Progenitor cell of endocrine pancreas (in vitro differentiated cells): ENCODE measurements at places on chromosomes 3 and 15. TPM values are rescaled to one million over a fixed set of nuclear protein-coding genes. Genes with fewer than 3 reads are reported as not detected.
A peak's percentile ranks its signal among the peaks of the same experiment; 100 is the strongest.

The TTLL13 gene
- 0.69 TPM in 1 of 2 replicates, not detected in the other for total RNA-seq

GRCh38 chr15:51341366-51342226 lies at the start of gene GLDN:
Gene GLDN, plus strand, starts transcription at chr15:51341655. Its CDS starts 30 bp downstream, at chr15:51341685.
- H3K4me3 ChIP-seq = peak within 1 kb of the TSS; percentile 50
- peaks cover 79% of the 10 kb centered on the region for H3K27me3 ChIP-seq
- no peak within 1 kb of the TSS for H3K27ac ChIP-seq
- DNase-seq = peak; percentile 22
- no peaks in the 10 kb centered on the region for H3K36me3 ChIP-seq
- no peaks in the 10 kb centered on the region for H3K4me1 ChIP-seq

- DNase-seq = no peak
- H3K36me3 ChIP-seq = no peaks in the 10 kb centered on the region
- H3K4me3 ChIP-seq = no peak overlapping the region
- no peaks in the 10 kb centered on the region for H3K4me1 ChIP-seq
Observed at GRCh38 chr15:98155356-98155755, 194.9 kb downstream of the ARRDC4 start.

DNA sequence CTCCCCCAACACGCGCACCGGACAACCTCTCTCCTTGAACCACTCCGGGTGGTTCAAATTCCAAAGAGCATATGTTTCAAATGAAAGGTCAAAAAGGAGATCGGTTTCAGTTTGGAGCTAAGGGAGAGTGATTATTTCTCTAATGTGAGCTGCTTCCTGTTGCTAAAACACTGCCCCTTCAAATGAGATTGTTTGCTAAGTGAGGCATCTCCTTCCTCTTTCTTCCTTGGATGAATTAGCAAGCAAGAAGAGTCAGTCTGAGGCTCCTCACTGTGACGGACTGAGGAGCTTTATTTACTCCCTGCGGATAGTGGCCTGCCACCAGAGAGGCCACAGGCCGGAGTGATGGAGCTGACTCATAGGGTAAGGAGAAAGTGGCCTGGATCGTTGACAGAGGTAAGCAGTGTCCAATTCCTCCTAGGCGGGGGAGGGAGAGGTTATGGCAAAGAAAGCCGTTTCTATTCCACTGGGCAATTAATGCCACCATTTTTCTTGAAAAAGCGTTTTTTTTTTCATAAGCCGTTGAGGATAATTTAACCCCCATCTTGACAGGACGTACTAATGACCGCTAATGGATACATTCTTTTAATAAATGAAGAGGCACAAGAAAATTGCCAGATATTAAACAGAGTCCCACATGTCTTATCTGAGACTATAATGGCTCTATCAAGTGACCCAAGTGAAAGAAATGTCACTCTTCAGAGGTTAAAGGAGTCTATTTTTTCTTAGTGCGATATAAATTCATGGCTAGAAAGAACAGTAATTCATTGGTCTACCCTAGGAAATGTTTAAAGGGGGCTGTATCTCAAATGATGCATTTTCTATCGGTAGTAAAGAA lies 167.0 kb upstream of the ANKRD28 start:
- H3K4me1 ChIP-seq = peaks cover 9% of the 10 kb centered on the region
- H3K4me3 ChIP-seq = no peak overlapping the region
- peaks cover 2% of the 10 kb centered on the region for H3K36me3 ChIP-seq

DNA sequence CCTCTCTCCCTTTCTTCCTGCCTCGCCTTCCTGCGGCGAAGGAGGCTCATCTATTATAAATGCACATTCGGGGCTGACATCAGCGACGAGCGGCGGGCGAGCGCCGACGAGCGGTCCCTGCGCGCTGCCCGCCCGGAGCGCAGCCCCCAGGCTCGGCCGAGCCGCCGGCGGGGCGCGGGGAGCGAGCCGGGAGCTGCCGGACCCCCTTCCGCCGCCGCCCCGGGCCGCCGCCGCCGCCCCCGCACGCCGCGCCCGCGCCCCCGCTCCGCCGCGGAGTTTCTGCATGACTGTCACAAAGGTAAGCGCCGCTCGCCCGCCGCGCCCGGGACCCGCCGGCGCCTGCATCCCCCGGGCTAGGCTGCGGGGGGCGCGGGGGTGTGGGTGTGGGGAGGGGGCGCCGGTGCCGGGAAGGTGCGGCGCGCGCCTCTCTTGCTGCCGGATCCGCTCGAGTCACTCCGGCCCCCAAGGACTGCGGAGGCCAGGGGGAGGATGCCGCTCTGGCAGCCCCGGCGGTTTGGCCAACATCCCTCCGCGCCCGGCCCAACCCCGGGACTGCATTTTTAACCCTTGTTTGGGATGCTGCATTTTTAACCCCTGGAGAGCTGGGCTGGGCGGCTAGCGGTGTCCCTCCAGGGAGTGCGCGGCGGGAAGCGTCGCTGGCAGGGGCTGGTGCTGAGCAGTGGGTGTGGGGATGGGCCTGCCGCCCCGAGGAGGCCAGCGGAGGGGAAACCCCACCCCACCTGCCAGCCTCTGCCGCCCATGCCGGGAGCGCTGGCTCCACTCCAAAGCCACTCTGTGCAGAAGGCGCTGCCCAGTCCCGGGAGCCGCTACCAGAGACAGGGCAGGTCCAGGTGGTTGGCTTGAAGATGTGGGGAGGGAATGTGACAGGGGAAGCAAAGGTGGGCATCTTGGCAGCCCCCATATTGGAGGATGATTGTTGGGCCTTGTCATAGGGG lies at the start of gene CORO2B:
Gene CORO2B (plus strand): TSS at position 14 of the 956 bp plus-strand sequence. CDS start 270 bp downstream, at position 284.
- peak within 1 kb of the TSS; percentile 57 for H3K27ac ChIP-seq
- peaks cover 4% of the 10 kb centered on the region for H3K4me1 ChIP-seq
- peak; percentile 32 for DNase-seq
- H3K4me3 ChIP-seq = peak within 1 kb of the TSS; percentile 69
- peaks cover 72% of the 10 kb centered on the region for H3K27me3 ChIP-seq

- H3K4me3 ChIP-seq = no peak overlapping the region
- DNase-seq = no peak
- no peaks in the 10 kb centered on the region for H3K36me3 ChIP-seq
- H3K27me3 ChIP-seq = peaks cover 3% of the 10 kb centered on the region
Observed at GRCh38 chr3:179961703-179962078, 75.0 kb downstream of the PEX5L start.

The WDR82 gene
- 89.3 and 93.1 TPM in 2 replicates for total RNA-seq

The EXD1 gene
- not detected in 2 replicates for total RNA-seq

- H3K4me1 ChIP-seq = peaks cover 1% of the 10 kb centered on the region
- no peak overlapping the region for H3K4me3 ChIP-seq
- DNase-seq = no peak
- H3K27me3 ChIP-seq = no peaks in the 10 kb centered on the region
- peaks cover 22% of the 10 kb centered on the region for H3K36me3 ChIP-seq
- no peak overlapping the region for H3K27ac ChIP-seq
Observed at GRCh38 chr3:191369616-191370010, 39.3 kb upstream of the UTS2B start.
